SW 1271 (cell line): ENCODE measurements at places on chromosomes 7 and 10.

DNA sequence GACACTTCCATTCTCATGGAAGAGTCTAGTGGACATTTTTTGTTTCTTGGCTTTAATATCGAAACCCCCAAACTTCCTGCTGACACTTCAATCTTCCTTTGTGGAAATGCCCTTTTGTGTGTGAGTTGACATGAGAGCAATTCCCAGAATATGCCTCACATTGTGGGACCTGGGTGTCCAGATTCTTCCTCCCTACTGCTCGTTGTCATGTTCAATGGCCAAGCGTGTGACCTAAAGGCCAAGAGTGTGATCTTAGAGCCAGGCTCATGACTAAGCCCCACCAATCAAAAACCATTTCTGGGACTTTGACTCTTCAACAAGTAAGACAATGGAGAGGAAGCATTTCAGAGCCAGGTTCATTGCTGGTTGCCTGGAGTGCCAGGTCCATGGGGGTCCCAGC lies 52.5 kb upstream of the BMPER start:
- DNase-seq: no peak

- DNase-seq: no peak
Observed at GRCh38 chr10:75272896-75273295, 37.1 kb upstream of the COMTD1 start.

GRCh38 chr10:80501381-80501912 lies 36.3 kb upstream of the SH2D4B start:
- DNase-seq: no peak

- no peak for DNase-seq
Observed at GRCh38 chr10:133166828-133167692, 7.0 kb downstream of the KNDC1 start.

GRCh38 chr7:95267754-95268153 lies 56.6 kb downstream of the PON1 start:
- no peak for DNase-seq

- DNase-seq: no peak
Observed at GRCh38 chr7:88928276-88928675, 132.7 kb upstream of the TEX47 start.

DNA sequence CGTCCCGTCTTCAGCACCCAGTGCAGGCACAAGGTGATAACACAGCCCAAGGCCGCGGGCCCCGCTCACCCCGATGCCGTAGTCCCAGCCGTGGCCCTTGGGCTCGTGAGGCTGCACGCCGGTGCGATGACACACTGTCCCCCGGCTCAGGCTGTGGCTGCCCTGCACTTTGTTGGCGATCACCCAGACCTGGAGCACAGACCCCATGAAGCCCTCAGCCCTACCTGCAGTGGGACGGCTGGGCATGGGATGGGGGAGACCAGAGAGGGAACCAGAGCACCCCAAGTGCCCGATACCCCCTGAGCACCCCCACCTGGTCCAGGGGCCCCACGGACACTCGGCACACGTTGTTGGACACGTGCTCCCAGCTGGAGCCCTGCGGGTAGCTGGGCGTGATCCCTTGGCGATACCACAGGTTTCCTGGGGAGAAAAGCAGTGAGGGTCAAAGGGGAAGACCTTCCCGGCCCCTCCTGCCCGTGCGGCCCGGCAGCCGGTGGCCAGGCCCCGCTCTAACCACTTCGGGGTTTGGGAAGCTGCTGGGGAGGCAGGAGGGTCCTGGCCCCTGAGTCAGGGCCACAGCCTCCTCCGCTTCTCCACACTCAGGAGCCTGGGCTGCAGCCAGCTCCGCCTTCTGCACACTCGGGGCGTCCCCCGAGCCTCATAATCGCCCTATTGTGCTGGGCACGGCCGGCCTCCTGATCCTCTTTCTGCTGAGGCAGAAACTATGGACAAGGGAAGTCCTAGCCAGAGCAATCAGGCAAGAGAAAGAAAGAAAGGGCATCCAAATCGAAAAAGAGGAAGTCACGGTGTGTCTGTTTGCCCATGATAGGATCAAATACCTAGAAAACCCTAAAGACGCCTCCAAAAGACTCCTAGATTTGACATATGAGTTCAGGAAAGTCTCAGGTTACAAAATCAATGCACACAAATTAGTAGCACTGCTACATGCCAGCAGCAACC lies 6.7 kb downstream of the BHLHA15 start:
- DNase-seq: no peak

DNA sequence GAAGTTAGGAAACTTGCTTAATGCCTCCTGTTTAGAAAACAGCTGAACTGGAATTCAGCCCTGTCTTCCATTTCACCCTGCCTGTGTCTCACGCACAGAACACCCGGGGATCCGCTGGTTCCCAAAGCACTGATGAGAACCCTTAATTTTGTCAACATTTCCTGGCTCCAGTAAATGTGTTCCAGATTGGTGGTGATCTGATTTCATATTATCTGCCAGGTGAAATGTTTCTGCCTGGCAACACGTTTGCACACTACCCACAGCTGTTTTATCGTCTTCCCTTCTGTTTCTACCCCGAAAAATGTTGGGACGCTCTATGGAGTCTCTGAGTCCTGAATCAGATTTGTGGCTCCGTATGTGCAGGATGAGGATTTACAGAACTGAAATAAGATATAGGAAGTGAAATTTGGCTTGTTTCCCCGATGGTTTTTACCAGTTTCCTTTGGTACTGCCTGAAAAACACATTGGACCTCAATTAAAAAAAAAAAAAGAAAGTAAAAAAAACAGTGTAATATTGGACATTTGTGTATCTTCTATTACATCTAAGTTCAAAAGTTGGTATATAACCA lies 29.0 kb downstream of the MRC1 start:
- DNase-seq: no peak
